ENCODE measurements at places on chromosomes 3 and 15.

- no peak for DNase-seq
These were observed 347.5 kb downstream of the MECOM start for GRCh38 chr3:169315996-169316395.

DNA sequence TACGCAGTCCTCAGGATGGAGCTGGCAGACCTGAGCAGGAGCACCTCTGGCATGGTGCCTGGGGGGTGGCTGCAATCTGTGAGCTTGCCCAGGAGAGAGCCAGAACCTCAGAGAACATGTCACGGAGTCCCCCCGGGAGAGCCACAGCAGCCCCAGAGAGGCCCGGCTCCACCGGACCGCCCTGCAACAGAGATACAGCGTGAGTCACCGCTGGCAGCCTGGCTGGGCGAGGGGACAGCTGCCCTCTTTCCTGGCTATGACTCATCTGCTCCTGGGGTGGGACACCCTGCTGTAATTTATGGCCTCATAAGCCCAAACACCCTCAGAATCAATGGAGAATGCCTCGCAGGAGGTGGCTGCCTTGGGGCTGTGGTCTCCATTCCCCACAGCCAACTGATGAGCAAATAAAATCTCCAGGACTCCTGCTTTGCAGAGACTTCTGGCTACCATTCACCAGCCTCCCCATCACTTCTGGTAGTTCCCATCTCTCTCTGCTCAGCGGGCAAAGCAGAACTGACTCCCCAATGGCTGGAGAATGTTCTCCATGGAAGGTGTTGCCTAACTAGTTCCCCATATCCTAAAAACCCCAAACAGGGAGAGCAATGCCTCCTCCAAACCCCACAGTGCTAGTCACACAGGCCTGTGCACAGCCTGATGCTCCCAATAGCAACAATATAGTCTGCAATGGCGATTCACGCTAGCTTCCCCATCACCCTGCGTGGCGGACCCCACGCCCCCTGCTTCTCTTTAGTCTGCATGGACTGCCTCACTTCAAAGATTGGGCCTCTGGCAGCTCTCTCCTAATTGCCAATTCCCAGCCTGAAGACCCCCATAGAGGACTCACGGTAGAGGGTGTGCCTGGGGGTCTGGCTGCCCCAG, 21.6 kb downstream of the ACSBG1 start:
- DNase-seq, result peak; percentile 22

- DNase-seq, result no peak
These were observed 17.4 kb upstream of the TXNRD3 start for GRCh38 chr3:126672340-126672739.

- DNase-seq, result no peak
These were observed 221.0 kb upstream of the TPM1 start for GRCh38 chr15:62821384-62822131.

DNA sequence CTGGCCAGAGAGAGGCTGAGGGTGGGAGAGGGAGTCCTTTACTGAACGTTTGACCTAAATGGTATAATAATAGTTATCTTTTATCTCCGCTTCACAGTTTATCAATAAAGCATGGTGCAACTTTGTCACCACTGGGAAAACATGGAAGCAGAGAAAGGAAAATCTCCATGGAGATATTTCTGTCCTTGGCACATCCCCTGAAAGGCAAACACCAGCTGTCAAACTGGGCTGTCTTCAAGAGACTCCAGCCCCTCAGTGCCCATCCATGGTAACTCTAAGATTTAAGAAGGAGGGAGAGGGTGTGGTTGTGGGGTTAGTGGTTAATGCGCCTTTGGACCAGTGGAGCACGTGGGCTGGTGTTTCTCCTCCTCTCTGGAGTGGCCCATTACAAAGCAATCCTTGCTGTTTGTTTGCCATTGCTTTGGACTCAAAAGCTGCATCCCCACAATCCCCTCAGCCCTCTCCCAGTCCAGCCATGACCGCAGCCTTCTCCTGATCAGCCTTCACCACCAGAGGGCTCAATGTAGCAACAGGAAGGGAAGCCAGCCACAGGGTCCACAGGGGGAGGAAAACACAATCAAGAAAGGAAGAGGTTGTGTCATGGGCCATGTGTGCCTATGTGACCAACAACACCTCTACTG, 38.2 kb upstream of the FAM174B start:
- DNase-seq, result no peak

- no peak for DNase-seq
These were observed 21.6 kb downstream of the COL8A1 start for GRCh38 chr3:99659951-99660350.

DNA sequence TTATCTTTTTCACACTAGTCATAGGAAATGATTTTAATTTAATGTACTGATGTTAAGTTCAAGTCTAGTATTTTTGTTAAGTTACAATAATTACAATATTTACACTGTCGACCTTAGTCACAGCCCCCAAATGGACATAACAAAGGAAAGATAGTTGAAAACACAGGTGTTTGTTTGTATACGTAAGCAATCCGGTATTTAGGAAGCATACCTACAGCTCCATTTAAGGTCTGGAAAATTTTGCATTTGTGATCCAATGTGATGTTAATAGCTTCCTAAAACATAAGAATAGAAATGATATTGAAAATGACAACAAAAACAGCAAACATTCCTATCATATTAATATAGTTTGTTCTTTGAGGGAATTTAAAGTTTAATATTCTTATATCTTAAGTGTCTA, 56.9 kb downstream of the PLOD2 start:
- no peak for DNase-seq

DNA sequence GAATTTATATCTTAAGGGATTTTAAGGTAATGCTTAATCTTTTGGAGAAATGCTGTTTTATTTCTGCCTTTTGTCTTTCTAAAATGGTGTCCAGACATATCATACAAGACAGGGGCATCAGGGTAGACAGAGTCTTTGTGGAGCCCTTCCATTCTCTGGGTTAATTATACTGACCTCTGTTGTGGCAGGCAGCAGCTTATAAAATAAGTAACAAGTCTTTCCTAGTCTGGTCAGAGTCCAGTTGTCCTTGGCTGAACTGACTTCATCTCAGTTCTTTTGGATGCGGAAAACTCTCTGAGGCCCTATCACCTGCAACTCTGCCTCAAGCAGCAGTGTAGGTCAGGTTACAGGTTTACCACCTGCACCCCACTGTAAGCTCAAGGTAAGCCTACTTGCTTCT, 19.2 kb downstream of the MYNN start:
- DNase-seq, result no peak

DNA sequence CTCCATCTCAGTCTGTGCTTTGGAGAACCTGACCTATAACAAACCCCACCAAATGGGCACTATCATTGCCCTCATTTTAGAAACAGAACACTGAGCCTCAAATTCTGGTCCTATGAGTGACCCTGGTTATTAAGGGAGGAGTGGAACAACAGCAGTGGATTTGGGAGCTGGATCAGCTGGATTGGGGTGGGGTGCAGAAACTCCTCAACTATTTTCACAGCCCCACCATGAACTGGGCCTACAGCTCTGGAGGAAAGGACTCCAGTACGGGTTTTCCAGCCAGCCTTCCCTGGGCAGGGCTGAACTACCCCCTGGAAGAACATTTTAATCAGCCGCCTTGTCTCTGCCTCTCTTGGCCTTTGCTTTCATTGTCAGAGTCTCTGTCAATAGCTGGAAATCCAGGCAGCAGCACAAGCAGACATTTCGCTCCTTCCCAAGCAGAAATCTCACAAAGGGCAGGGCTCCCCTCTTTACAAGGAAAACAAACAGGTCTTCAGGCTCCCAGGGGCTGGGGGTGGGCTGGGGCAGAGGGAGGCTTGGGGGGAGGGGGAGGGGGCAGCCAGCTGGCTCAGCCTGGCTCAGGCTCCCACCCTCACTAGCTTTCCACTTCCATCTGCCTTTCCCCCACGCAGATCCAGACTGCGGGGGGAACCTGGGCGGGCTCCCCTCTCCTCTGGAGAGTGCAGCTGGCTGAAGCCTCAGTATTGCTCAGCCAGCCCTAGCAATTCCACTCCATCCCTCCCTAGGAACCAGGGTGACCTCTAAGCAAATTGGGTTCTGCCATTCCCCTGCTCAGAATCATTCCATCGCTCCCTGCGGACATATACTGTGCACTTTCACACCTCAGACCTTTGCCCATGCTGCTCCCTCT, 13.7 kb upstream of the TLE3 start:
- peak; percentile 84 for DNase-seq

DNA sequence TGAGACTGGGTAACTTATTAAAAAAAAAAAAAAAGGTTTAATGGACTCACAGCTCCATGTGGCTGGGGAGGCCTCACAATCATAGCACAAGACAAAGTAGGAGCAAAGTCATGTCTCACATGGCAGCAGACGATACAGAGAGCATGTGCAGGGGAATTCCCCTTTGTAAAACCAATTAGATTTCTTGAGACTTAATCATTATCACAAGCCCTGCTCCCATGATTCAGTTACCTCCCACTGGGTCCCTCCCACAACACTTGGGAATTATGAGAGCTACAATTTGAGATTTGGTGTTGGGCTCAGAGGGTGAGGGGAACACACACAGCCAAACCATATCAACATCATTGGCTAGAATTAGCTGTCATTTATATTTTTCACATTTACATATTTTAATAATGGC, 221.0 kb downstream of the RSRC1 start:
- DNase-seq, result no peak

DNA sequence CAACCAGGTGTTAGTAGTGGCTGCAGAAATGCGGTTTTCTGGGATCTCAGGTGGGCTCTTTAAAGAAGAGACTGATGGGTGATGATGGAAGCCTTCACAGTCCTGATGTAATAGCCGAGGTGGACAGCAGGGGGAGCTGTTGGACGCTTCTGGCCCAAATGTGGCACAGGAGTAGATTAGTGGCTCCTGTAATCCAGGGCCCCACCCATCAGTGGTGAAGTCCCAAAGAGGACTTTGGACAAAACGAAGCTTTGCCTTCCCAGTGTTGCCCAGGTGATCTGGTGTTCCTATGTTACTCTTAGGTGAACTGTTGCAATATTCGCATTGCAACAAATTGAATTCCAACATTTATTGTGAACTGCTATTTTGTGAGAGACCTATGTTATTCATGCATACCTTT, 31.8 kb upstream of the MYZAP start:
- DNase-seq, result peak; percentile 63

- DNase-seq, result no peak
These were observed 168.1 kb downstream of the VPS13C start for GRCh38 chr15:61892140-61892539.

DNA sequence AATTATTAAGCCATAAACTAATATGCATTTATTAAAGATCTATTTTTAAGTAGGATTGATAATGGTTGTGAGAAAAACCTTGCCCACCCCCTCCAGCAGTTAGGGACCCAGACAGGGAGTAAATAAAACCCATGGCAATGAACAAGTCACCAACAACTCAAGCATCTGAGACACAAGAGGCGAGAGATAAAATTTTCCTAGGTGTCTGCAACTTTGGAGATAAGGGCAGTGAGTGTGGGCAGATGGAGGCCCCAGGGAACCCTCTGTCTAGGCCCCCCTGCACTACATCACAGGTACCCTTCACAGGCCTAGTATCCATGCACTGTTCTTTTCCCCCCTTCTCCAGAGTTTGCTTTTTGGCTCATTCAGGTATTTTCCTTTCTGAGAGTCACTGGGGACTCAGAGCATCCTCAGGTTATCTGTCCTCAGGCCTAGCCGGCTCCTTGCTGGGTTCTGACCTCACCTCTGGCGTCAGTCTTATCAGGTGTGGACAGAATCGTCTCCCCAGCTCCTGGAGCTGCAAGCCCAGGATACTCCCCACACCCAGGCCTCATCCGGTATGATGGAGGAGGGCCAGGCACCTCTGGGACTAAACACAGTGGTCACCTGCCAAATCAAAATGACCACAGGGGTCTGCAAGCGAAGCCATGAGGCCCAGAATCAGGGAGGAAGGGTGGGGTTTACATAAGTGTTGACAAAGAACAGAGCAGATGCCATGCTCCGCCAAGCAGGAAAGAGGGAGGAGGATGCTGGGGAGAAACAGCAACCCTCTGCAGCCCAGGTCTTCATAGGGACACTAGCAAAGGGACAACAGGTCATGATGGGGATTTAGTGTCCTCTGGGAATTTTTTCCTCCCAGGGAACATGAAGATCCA, 50.4 kb downstream of the CCNL1 start:
- no peak for DNase-seq

GRCh38 chr3:122353215-122353614, 28.2 kb downstream of the CSTA start:
- no peak for DNase-seq

GRCh38 chr3:128786434-128787020, 60.5 kb downstream of the RAB7A start:
- no peak for DNase-seq

- DNase-seq, result no peak
These were observed 123.8 kb upstream of the DAZL start for GRCh38 chr3:16728770-16729745.

DNA sequence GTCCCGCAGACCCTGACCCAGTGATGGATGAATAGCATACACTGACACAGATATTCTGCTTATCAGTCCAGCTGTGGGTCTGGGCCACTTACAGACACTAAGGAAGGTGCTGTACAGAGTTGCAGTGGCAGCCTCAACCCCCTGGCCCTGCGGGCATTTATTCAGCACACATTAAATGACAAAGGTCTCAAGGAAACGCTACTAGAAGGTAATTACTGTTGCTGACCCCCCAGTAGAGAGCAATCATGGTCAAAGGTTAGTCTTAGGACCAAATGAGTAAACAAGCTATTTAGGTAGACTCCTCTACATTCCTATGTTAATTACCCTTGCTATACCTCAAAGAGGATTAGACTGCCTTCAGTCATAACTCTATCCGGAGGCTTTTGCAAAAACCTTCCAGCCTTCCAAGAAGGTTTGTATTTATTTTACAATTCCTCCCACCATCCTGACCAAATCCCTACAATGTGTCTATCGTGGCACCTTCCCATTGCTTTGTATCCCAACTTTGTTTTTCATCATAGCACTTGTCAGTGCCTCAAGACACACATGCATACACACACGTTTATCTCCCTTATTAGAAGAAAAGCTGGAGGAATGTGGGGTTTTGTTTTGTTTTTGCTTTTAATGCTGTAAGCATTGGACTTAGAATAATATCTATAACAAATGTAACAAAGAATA, 227.9 kb downstream of the PYDC2 start:
- no peak for DNase-seq

DNA sequence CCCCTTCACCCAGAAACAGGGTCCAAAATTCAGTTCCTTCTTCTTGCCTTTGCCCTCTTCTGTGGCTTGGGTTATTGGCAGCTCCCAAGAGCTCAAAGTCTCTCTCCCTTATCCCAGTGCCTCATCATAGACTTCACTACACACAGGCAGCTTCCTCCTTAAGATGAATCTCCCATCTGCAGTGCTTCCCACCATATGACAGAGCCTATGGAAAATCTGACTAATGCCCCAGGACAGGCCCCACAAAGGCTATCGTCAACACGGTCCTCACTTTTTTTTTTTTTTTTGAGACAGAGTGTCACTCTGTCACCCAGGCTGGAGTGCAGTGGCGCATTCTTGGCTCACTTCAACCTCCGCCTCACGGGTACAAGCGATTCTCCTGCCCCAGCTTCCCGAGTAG, 194.1 kb downstream of the MEX3B start:
- DNase-seq, result no peak

Data from ovary (tissue), 10 donors.